Tibial nerve (tissue), 4 donors: ENCODE measurements at places on chromosomes 5 and 9.

DNA sequence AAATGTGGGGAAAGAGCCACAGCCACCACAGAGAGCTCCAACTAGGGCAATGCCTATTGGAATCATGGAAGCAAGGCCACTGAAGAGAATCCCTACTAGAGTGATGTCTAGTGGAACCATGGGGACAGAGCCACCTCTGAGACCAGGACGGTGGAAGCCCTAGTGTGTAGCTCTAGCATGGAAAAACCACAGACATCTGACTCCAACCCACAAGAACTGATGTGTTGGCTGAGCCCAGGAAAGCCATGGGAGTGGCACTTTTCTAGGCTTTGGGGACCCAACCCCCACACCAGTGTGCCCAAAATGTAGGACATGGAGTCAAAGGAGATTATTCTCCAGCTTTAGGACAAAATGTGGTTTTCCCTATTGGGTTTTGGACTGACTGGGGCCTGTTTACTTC lies 721.9 kb downstream of the BRINP1 start:
- no peak for DNase-seq

DNA sequence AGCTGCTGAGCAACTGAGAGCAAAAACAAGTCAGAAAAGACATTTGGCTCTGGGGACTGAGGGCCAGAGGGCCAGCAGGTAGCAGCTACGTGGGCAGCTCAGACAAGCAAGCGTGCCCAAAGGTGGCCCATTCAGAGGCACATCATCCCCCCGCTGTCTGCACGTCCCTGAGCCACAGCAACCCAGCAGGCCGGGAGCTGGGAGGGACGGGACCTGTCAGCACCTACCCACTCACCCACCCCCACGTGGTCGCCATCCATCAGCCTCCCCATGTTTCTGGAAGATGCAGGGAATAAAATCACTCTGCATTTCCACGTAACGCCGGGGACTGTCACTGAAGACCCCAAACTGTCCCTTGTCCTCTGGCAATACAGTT lies 167.8 kb downstream of the COL23A1 start:
- DNase-seq = no peak

DNA sequence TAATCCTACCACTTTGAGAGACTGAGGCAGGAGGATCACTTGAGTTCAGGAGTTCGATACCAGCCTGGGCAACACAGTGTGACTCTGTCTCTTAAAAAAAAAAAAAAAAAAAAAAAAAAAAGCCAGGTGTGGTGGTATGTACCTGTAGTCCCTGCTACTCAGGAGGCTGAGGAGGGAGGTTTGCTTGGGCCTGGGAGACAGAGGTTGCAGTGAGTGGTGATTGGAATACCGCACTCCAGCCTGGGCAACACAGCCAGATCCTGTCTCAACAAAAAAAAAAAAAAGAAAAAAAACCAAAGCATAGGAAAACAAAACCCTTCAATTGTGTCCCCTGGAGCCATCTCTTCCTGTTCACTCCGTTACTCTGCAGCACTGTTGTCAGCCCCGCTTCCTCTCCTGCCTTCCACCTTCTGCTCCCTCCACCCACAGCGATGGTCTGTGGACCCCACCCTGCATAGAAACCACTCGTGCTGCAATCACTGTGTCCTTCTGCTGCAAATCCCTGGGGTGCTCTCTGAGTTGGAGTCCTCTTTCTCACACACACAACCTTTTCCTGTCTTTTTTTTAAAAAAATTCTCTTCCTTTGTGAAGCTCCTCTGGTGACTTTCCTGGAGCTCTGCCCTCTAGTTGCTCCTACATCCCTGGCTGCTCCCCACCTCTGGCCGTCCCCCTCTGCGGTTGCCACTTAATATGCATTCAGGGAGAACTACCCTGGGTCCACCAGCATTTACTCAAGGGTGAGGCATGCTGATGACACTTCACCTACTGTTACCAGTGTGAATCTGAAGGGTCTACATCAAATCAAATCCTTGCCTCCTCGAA lies 22.2 kb downstream of the CCT5 start:
- no peak for DNase-seq

DNA sequence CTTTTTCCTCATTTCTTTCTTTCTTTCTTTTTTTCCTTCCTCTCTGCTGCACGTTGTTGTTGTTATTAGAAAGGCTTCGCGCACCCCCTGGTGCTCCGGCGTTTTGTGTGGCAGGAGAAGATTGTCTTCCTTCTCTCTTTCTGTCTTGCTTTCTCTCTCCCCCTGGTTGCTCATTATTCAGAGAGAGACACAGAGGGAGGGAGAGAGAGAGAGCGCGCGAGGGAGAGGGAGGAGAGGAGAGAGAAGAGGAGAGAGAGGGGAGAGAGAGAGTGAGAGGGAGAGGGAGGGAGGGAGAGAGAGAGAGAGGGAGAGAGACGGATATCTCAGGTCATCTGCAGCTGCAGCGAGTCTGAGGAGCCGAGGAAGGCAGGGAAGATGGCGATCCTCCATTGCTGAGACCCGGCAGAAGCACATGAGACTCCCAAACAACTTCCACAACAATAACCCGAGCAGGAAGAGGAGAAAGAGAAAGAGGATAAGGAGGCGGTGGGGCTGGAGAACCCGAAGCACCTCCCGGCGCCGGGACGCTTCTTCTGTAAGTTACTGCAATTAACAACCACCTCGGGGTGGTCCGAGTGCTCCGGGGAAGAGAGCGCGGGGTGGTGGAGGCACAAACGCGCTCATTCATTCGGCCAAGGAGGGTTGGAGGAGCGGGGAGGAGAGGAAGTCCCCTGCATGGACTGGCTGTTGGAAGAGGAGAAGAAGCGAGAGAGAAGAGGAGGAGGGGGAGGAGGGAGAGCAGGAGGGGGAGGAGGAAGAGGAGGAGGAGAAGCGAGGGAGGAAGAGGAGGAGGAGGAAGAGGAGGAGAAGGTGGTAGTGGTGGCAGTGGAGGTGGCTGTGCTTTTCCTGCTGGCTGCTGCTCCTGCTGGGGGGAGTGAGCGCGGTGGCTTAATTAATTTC lies at the start of gene ZNF462:
TSS of gene ZNF462 (plus strand) at position 346 of the 900 bp plus-strand sequence. CDS start 60,218 bp downstream, outside the sequence.
- peak; percentile 55 for DNase-seq
